ENCODE measurements at places on chromosomes 7 and 10.

DNA sequence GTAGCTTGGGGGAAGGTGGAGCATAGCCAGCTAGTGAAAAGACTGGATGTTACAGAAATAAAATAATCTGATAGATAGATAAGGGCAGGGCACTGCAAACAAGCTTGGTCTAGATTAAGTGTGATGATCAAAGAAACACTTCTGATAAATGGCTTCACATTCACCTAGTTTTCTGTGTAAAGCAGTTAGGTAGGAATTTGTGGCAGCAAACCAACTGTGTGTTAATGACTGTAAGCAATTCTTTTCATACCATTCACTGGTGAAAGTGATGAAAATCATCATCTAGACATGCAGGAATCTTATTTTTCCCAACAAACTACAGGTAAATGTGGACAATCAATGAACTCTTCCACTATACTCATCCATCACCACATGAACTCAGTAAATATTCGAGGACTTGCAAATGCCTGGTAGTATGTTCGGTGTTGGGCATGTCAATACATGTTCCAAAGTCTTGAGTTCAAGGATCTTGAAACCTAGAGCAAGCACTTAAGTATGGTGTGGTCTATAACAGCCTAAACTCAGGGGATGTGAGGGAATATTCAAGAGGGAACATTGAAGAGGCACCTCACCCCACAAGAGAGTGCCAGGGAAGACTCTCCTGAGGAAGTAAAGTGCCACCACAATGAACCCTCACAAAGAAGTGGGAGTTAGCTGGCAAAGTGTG is 20.5 kb downstream of the PON3 start:
- no peak for DNase-seq

DNA sequence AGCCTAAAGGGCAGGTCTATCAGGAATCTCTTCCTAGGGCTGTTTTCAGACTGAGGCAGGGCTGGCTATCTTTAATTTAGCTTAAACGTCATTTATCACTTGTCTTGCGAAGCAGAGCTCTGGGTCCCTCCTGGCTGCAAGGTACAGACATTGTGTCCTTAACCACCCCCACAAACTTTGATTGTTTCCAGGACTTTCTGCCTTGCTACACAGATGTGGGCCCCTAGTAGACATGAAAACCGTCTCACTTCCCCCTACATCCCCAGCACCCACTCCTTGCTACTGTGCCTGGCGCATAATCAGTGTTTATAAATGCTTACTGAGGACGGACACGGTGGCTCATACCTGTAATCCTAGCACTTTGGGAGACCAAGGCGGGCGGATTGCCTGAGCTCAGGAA is 54.5 kb downstream of the PIP4K2A start:
- no peak for DNase-seq

DNA sequence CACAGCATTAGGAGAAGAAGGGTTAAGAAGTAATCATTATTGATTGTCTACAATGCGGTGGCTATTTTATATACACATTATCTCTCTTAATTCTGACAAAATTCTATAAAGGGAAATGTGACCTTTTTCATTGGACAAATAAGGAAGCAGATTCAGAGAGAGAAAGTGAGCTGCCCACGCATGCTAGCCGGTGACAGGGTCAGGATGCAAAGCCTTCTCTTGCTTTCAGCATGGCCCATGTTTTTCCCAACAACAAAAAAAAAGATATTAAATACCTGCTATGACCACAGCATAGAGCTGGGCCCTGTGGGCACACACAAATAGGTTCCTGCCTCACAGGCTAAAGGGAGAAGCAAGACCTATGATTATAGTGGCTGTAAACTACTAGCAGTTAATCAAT is 66.8 kb downstream of the PPP1R3C start:
- DNase-seq: no peak

GRCh38 chr10:35353395-35353794 is 17.1 kb downstream of the CCNY start:
- DNase-seq: no peak

DNA sequence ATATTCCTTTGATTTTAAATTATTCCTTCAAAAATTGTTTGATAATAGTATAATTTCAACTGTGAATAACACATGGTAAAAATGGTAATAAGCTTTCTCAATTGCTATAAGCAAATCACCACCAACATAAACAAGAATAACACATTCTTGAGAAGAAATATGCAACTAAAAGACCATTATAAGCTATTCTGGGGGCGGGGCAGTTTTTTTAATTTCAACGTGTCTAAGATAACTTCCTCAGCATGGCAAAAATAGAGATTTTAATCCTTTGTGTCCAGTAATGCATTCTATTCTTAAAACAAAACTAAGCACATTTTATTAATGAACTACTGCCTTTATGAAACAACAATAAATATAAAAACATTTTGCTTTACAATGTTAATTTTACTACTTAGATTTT is 1.5 kb downstream of the DNAJC12 start:
- DNase-seq: no peak

DNA sequence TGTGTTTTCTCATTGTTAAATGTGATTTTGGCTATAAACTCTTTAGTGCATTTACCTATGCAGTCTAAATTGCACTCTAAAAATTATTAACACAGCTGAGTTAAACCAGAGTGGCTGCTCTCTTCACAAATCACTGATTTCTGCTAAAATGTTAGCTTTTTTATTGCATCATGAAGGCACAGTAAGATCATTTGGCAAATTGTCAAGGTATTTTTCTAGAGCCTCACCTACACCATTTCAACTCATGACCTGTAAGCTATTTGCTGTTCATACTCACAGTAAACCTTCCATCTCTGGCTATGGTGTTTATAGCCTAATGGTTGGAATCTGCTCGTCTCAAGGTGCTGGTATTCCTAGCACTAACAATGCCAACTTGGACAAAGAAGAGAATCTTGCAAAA is 25.7 kb downstream of the NDUFB2 start:
- DNase-seq: no peak

- no peak for DNase-seq
Observed at GRCh38 chr7:113128031-113128430, 9.7 kb upstream of the SMIM30 start.

GRCh38 chr10:127314797-127315196 is 118.4 kb upstream of the INSYN2A start:
- DNase-seq: no peak

DNA sequence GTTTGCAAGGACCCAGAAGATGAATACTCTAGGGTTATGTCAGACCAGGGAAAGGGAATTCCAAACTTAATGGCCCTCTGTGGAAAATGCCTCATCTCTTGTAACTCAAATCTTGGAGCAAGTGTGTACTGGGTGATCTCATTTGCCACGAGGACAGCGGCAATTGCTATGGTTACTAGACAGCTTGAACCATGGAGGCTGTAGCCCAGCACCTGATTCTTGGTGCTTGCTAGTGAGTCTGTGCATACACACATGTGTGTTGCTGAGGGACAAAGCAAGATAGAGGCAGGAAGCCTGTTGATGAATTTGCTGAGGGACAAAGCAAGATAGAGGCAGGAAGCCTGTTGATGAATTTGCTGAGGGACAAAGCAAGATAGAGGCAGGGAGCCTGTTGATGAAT is 58.6 kb upstream of the FEZF1 start:
- no peak for DNase-seq

DNA sequence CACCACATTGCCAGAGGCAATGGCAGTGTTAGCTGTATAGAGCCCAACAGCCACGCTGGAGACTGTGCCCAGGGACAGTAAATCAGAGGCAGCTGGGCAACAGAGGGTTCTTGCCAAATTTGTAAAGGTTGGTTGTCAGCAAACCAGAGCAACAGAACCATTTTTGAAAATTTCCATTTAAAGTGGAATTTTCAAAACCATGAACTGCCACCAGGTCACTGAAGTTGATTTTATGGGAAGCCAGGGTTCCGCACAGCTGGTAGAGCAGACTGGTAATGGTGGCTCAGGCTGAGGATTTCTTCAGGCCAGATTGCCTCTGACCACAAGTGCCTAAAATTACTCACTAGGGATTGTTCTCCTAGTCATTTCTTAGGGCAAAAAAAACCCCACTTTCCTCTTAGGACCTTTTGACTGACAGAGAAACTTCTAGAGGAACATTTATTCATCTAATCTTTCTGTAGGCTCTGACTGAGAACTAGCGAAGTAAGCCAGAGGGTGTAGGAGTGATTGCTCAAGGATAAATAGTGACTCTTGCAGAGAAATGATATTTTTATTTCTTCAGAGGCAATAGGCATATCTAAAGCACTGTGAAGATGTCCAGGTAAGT is 342.4 kb downstream of the BBS9 start:
- no peak for DNase-seq

GRCh38 chr10:113735913-113736312 is 15.6 kb upstream of the PLEKHS1 start:
- no peak for DNase-seq

DNA sequence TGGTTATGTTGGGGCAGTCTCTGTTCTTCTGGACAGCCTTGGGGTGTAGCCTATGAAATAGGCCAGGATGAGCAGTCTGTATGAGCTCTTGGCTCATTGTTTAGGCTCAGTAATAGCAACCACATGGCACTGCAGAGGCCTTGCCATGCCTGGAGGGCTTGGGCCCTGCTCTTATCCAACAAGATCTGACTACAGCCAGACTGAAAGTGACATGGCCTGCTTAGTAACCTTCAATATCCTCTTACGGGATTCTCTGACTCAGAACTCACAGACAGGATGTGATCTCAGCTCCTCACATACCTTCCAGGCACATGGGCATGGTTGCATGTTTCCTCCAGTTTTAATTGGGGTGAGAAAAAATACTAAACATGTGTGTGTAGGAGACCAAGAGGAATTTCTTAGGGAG is 289.3 kb downstream of the PTEN start:
- DNase-seq: peak; percentile 83

DNA sequence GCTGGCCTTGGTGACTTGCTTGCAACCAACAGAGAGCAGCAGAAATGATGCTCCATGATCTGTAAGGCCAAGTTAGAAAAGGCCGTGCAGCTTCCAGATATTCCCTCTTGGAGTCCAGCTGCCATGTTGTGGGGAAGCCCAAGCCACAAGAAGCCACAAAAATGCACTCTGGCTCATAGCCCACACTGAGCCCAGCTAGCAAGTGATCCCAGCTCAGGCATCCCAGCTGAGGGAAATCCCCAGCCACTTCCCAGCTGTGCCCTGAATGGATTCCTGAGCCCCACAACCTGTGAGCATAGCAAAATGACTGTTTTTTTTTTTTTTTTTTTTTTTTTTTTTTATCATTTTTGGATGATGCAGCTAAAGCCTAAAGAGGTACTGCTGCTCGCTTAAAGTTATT is 11.1 kb upstream of the SDK1 start:
- no peak for DNase-seq

- no peak for DNase-seq
Observed at GRCh38 chr10:33660329-33660728, 325.9 kb upstream of the NRP1 start.

DNA sequence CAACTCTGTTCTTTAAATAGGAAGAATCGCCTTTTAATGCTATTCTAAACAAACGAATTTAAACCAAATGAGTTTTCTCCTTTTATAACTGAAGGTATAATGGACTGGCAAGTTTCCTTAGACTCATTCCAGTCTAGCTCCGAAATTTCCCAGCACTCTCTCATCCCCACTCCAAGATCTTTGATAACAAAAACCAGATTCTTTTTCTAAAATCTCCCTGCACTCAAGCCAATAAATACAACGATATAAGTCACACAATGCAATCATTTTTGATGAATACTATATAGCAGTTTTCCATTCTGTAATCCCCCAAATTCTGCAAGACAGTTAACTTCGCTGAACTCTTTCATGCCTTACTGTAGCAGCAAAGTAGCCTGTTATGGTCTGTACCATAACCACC is 1.9 kb downstream of the OGA start:
- DNase-seq: no peak

- DNase-seq: no peak
Observed at GRCh38 chr7:17336168-17336567, 37.7 kb downstream of the AHR start.

DNA sequence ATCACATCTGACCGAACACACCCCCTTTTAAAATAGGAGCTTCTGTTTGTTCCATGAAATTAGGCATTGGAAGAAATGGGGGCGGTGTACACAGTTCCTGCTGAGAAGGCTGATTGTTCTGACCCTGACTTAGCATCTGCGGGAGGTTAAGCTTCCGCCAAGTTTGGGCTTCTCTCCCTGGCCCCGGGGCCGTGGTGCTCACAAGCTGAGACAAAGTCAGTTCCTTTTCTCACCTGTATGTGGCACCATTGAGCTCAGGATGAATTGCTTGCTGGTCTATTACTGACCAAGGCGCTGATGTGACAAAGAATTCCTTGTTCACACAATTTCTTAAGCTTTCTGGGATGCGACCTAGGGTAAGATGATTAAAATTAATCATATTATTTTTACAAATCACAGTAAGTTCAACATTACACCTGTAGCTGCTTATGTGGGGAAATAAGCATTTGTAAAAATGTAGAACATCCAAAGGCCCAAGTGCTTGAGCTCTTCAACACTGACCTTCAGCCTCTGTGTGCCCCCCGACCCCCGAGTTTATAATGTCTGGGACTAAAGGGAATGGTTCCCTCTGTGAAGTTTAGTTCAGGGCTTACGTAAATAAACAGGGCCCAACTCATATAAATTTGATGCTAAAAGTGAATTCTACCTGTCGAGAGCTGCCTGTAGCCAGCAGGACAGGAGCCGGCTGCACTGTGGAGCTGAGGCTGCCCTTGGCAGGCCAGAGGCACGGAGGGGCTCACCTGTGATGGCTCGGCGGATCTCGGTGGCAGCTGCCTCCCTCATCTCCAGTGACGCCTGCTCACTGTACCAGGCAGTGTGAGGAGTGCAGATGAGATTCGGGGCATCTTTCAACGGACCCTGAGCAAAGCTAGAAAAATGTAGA is 50.8 kb downstream of the ZRANB1 start:
- peak; percentile 34 for DNase-seq

DNA sequence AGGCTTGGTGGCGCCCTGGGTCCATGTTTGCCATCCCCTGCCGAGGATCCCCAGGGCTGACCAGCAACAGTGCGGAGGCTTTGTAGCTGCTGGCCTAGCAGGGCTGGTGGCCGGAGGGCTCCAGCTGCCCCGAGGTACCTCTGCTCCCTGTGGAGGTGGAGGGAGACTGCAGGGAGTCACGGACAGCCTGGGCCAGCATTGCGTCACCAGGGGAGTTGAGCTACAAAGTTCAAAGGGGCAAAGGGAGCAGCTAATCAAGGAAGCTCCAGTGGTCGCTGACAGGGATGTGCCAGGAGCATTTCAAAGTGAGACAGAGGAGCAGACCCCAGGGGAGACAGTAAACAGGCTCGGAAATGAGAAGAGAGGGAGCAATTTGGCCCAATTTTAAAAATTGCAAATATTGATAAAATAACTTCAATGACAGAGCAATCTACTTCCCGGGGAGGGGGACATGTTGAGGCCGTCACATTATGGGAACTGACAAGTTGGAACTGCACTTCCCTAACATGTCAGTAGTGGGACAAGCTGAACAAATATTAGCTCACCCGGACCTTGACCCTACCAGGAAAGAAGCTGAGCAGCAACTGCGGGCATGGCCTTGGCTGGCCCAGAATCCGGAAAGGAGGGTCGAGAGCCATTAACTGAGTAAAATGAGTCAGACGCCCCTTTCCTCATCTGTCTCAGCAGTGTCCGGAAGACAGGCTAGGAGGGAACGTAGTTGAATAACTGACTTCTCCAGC is 39.4 kb downstream of the BTBD16 start:
- DNase-seq: no peak

DNA sequence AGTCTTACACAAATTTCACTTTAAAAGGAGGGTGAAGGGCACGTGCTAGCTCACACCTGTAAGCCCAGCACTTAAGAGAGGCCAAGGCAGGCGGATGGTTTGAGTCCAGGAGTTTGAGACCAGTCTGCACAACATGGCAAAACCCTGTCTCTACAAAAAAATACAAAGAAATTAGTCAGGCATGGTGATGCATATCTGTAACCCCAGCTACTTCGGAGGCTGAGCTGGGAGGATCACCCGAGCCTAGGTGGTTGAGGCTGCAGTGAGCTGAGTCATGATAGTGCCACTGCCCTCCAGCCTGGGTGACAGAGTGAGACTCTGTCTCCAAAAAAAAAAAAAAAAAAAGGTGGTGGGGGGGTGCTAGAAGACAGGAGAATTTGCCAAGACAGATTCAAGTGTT is 237.3 kb upstream of the KLF14 start:
- no peak for DNase-seq

Data from retinal pigment epithelial cell (primary cell).